Breast epithelium (tissue), 4 donors: ENCODE measurements at places on chromosomes 5 and 9. TPM values are rescaled to one million over a fixed set of nuclear protein-coding genes. Genes with fewer than 3 reads are reported as not detected.

The PDCD1LG2 gene
- total RNA-seq: 3.3 TPM

The LSM11 gene
- 4.6 TPM for total RNA-seq

The ADRA1B gene
- 0.33 TPM for total RNA-seq

The DNM1 gene
- 36.0 TPM for total RNA-seq

DNA sequence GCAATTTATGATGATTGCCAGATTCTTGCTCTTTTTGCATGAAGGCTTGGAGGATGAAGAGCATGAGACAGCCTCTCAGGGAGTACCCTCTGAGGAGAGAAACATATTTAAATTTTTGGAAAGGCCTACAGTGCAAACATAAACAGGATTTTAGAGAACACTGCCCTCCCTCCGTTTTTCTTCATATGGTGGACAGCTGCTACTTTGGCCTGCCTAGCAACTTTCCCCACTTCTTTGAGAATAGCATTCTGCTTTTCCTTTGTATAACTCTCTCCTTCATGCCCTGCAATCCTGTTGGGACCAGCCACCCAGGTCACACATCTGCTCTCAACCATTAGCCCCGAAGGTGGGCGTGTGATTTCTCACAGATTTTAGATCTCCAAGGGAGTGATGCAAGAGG, 20.5 kb upstream of the TXN start:
- H3K36me3 ChIP-seq: no peaks in the 10 kb centered on the region
- H3K4me3 ChIP-seq: no peak overlapping the region
- H3K4me1 ChIP-seq: no peaks in the 10 kb centered on the region
- H3K27ac ChIP-seq: no peak overlapping the region
- H3K27me3 ChIP-seq: no peaks in the 10 kb centered on the region

DNA sequence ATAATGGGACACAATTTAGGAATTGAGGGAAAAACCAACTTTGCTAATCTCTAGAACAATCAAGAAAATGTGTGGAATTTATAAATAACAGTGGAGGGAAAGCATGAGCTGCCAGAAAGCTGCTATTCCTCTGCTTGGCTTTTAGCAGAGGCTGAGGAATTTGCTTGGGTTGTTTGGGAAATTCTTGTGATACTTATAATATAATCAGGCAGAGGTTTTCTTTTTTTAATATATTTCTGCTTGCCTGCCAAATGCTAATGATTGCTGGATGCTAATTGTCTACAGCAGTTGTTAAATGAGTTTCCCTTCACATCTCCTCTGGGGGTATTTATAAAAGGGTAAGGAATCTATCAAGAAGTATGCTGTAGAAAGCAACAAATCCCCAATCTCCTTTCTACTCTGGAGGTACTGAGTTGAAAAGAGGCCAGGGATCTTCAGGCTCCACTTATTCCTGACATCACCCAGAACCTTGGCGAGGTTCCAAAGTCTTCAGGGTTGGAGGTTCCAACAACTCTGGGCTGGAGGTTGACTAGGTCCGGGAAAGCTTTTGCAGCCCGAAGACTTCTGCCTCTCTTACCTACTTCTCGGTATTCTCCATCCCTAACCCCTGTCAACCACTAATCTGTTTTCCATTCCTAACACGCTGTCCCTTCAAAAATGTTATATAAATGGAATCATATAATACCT, 60.4 kb upstream of the TMED7 start:
- H3K4me3 ChIP-seq: no peak overlapping the region
- peak overlapping the region; percentile 19 for H3K27ac ChIP-seq
- DNase-seq: no peak
- H3K36me3 ChIP-seq: no peaks in the 10 kb centered on the region

DNA sequence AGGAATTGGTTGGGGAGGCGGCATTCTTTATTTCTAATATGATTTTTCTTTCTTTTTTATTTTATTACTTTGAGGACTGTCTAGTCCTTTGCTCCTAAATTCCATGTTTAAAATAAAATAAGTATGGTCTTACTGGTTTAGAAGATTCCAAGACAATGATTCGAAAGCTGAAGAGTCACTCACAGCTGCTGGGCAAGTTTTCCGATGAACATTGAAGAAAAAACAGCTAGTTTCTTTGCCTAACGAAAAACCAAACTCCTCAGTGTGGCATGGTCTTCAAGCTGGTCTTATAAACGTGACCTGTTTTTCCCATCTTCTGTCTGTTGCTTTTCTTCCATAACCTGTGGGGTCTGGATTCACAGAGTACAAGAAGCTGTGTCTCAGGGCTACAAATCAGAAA, 25.1 kb downstream of the ZNF474 start:
- H3K36me3 ChIP-seq: no peaks in the 10 kb centered on the region
- H3K27me3 ChIP-seq: no peaks in the 10 kb centered on the region
- H3K27ac ChIP-seq: no peak overlapping the region
- DNase-seq: no peak

DNA sequence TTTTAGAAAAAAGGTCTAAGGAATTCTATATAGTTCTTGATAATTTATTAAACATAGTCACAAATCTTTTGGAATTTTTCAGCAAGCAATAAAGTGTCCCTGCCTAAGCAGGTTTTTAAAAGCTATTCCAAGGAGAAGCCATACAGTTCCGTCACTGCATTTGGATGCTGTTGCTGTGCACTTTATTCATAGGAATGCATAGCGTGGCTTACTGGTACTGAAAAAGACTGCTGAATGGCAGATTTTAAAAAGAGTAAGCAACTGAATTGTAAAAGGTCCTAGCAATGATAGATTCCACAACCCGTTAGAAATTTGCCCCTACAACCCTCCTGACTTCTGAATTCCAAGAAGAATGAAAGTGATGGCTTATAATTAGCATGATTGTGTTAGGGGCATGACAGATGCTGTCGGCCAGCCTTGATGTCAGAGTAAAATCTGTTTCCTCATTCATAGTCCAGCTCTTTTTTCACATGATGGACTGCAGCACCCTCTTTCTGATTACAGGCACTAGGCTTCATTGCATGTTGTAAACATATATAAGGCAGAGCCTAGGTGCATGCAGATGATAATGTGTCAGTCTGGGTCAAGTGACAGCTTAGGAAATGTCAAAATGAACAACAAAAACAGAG, 227.0 kb downstream of the PDE4D start:
- no peaks in the 10 kb centered on the region for H3K36me3 ChIP-seq
- no peak overlapping the region for H3K27ac ChIP-seq
- no peaks in the 10 kb centered on the region for H3K4me1 ChIP-seq
- DNase-seq: no peak

GRCh38 chr5:108905805-108906204, 158.1 kb downstream of the FER start:
- no peak overlapping the region for H3K27ac ChIP-seq
- H3K27me3 ChIP-seq: no peaks in the 10 kb centered on the region
- DNase-seq: no peak
- no peaks in the 10 kb centered on the region for H3K36me3 ChIP-seq

- H3K4me1 ChIP-seq: peaks cover 3% of the 10 kb centered on the region
- no peak overlapping the region for H3K27ac ChIP-seq
- H3K4me3 ChIP-seq: peak overlapping the region; percentile 43
- no peaks in the 10 kb centered on the region for H3K36me3 ChIP-seq
- DNase-seq: peak; percentile 69
- no peaks in the 10 kb centered on the region for H3K27me3 ChIP-seq
Observed at GRCh38 chr5:172106511-172107356, 81.3 kb downstream of the STK10 start.

GRCh38 chr5:110150199-110150598, 460.5 kb downstream of the MAN2A1 start:
- no peak for DNase-seq
- no peaks in the 10 kb centered on the region for H3K36me3 ChIP-seq
- no peaks in the 10 kb centered on the region for H3K27me3 ChIP-seq
- no peak overlapping the region for H3K4me3 ChIP-seq
- no peak overlapping the region for H3K27ac ChIP-seq

- peak overlapping the region; percentile 81 for H3K27ac ChIP-seq
- DNase-seq: peak; percentile 51
- H3K27me3 ChIP-seq: no peaks in the 10 kb centered on the region
Observed at GRCh38 chr5:151085517-151086041, 4.7 kb upstream of the TNIP1 start.

- no peaks in the 10 kb centered on the region for H3K36me3 ChIP-seq
- no peaks in the 10 kb centered on the region for H3K27me3 ChIP-seq
- DNase-seq: peak; percentile 90
- H3K4me3 ChIP-seq: no peak overlapping the region
- H3K4me1 ChIP-seq: no peaks in the 10 kb centered on the region
Observed at GRCh38 chr9:119004618-119004990, 364.6 kb downstream of the BRINP1 start.

DNA sequence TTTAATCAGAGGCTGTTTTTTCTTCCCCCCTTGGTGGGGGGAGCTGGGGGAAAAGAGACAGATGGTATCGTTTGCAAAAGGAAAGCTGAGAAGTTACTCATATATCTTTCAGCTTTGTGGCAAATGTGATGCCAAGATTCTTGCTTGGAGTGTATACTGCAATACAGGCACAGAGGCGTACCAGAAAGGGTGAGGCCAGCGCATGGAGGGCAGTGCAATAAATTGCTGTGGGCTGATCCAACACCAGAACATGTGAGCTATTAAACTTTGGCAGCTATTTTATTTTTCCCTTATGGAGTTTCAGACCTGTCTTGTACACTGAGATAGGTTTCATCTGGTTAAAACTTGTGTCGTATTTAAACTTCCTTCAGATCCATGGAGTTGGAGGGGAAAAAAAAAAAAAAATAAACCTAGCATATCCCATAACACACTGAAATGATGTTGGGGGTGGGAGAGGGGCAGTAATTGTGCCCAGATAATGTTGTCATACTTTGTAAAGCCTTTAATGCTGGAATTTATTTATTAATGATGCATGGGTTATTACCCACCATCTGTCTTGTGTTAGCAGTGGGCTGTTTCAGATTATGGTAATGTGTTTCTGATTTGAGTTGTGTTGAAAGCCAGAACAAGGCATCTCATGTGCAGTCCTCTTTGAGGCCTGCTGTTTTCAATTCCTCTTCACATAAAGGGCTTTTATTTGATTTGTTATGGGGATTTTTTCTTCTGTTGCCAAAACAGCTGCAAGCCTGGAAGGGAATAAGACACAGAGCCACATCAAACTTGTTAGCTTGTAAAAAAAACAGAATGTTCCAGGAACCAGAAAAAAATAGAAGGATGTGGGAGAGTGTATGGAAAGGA, 891.3 kb downstream of the TLE1 start:
- no peaks in the 10 kb centered on the region for H3K27me3 ChIP-seq
- H3K4me1 ChIP-seq: no peaks in the 10 kb centered on the region
- peak overlapping the region; percentile 56 for H3K27ac ChIP-seq
- no peaks in the 10 kb centered on the region for H3K36me3 ChIP-seq
- no peak for DNase-seq
